ENCODE measurements at places on chromosomes 13 and 19.

- no peak for DNase-seq
Observed at GRCh38 chr13:78762825-78763224, 103.9 kb upstream of the OBI1 start.

- DNase-seq = no peak
Observed at GRCh38 chr13:48120241-48120640, 25.3 kb upstream of the MED4 start.

DNA sequence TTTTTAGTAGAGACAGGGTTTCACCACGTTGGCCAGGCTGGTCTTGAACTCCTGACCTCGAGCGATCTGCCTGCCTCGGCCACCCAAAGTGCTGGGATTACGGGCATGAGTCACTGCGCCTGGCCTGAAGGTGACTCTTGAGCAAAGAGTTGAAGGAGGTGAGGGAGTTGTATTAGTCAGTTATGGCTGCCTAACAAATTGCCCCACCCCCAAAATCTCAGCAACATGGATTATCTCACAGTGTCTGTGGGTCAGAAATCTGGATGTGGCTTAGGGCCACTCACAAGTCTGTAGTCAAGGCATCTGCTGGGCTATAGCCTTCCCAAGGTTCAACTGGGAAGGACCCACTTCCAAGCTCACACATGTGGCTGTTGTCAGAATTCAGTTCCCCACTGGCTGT, 52.8 kb upstream of the ADGRE5 start:
- DNase-seq = no peak

DNA sequence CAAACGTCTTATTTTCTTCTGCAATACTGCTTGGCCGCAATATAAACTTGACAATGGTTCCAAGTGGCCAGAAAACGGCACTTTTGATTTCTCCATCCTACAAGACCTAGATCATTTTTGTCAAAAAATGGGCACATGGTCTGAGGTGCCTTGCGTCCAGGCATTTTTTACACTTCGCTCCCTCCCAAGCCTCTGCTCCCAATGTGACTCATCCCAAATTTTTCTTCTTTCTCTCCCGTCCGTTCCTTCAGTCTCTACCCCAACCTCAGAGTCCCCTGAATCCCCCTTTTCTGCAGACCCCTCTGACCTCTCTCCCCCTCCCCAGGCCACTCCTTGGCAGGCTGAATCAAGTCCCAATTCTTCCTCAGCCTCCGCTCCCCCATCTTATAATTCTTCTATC, 14.3 kb upstream of the OR10H1 start:
- DNase-seq = no peak

DNA sequence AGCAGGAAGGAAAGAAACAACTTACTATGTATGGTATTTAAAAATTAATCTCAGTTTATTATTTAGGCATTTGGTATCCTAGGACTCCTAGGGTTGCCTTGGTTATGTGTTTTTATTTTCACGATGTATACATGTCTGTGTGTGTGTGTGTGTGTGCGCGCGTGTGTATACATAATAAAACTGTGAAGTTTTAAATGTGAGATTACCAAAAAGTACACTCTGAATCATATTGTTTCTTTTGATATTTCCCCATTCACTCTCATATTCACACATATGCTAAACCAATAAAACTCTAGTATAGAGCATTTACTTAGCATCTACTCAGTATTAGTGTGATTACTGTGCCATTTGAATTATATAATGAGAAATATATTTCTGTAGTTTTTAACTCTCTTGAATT, 30.8 kb upstream of the NDFIP2 start:
- DNase-seq = no peak

GRCh38 chr19:45231891-45232290, 13.3 kb downstream of the EXOC3L2 start:
- DNase-seq = no peak

All from vagina (tissue), 2 donors.